Non-pigmented ciliary epithelial cell (primary cell): ENCODE measurements at places on chromosomes 12 and 14.

DNA sequence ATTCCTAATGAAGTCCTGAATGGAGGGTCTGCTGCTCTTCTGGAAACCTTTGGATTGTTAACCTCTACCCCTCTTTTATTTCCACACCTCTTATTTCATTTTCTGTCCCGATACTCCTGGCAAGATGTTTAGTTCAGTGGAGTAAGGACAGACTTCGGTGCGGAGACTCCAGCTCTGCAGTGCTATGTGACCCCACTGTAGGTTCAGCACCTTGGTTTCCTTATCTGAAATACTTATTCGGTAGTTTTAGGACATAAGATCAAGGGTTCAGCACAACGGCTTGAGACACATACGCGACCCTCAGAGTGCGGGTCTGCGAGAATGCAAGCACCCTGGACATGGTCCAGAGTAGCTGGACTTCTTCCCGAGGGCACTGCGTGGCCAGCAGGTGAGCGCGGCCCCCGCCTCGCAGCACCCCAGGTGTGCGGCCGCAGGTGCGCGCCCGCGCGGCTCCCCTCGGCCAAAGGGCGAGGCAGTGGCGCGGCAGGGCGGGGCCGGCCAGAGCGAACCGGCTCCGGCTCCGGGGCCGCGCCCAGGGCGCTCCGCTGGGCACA lies 465 bp upstream of the FGD4 start:
- DNase-seq = no peak

GRCh38 chr12:123152833-123153232 lies 1.9 kb upstream of the PITPNM2 start:
- no peak for DNase-seq

- no peak for DNase-seq
These were observed 135.9 kb downstream of the SLC15A4 start for GRCh38 chr12:128687851-128688250.

DNA sequence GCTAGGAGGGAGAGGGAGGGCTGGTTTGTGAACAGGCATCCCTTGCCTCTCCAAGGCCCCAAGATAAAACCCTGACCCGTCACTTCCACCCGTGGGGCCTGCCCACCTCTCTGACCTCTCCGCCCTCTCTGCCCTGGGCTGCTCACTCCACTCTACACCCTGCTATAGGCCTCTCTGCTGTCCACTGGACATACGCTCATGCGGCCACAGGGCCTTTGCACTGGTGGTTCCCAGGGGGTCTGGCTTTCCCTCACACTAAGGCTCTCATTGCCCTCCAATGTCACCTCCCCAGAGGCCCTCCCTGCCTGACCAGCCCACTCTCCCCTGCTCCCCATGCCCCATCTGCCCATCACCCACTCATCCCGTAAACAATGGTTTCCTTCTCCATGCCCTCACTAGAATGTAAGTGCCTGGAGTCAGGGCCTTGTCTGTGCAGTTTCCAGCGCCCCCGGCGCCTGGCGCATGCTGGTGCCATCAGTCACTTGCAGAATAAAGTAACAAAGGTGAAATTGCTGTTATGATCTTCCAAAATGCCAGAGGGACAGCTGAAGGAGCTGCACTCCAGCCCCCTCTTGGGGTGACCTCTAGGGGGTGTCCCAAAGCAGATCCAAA lies 73.6 kb downstream of the RFLNA start:
- DNase-seq = no peak

DNA sequence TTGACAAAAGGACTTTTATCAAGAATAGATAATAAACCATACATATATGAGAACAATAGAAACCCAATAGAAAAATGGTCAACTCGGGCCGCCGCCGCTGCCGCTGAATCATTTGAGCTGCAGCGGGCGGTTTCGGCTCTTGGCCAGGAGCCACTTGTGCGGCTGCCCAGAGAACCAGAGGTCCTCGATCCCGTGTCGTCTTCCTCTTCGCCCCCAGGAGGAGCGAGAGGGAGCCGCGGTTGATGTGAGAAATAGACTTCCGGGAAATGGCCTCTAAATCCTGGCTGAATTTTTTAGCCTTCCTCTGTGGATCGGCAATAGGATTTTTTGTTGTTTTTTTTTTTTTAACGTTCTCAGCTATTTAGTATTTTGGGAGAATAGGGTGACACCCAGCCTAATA lies 44.8 kb downstream of the CPSF6 start:
- DNase-seq = peak; percentile 6

DNA sequence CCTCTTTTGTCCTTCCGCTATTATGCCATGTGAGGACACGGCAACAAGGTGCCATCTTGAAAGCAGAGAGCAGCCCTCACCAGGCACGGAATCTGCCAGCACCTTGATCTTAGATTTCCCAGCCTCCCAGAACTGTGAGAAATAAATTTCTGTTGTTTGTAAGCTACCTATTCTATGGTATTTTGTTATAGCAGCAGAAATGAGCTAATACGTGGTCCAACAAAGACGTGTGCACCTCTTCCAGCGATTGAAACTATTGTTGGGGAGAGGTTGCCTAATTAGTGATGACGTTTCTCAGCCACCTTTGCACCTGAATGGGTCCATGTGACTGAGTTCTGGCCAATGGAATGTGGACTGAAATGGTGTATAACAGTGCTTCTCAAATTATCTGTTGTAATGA lies 2.3 kb upstream of the SNAPC1 start:
- no peak for DNase-seq

GRCh38 chr12:111368291-111368787 lies 556 bp downstream of the PHETA1 start:
- DNase-seq = no peak

DNA sequence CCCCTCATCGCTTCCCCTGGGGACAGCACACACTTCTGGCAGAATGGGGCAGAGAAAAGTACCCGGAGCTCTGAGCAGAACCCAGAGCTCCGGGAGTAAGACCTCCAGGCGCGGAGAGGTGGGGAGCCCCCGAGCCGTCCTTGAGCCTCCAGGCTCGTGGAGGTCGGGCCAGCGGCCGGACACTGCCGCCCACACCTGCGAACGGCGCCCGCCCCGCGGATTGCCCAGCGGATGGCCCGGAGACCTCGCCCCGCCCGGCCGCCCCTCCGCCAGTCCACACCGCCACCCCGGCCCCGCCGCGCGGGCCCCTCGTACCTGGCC lies 344 bp downstream of the SPTLC2 start:
- no peak for DNase-seq

GRCh38 chr14:24299255-24300191 lies at the start of the genes DHRS1 and NOP9:
Gene DHRS1, minus strand, starts transcription at chr14:24299780. Its CDS starts 674 bp downstream, at chr14:24299106.
Gene NOP9, plus strand, starts transcription at chr14:24299850. Its CDS starts 105 bp downstream, at chr14:24299955.
- peak; percentile 48 for DNase-seq

GRCh38 chr12:58926586-58926985 lies 6.3 kb upstream of the LRIG3 start:
- no peak for DNase-seq

DNA sequence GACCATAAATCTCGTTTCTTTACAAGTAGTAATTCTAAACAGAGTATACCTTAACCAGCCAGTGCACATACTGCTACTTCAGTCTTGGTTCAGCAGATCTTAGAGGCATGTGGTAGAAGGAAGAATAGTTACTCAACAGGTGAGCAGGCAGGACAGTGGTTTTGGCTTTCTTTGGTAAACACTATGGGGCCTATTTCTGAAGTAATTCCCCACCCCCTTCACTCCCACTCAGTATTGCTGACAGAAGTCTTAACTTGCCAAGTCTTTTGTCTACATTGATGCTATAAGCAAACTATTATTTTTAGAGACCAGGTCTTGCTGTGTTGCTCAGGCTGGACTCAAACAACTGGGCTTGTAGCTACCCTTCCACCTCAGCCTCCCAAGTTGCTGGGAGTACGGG lies 68.5 kb downstream of the FBXO34 start:
- no peak for DNase-seq

DNA sequence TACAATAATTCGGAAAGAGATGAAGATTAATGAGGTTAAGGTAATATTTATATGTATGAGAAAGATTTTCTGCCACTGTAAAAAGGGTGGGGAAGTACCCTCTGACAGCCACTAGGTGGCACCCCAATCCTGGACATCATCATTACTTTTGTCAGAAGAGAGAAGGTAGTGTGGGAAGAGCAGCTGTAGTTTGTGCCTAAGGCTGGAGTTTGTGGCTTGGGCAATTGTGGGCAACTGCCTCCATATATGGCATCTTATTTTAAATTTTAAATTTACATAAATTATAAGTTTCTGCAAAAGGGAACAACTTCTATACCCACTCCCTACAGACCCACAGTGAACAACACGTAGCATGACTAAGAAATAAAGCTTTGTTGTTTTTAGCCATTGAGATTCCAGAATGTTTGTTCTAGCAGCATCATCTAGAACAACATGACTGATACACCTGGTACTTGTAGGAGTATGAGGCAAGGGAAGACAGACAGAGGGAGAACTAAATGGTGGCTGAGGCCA lies 34.4 kb upstream of the SYCP3 start:
- DNase-seq = peak; percentile 30

DNA sequence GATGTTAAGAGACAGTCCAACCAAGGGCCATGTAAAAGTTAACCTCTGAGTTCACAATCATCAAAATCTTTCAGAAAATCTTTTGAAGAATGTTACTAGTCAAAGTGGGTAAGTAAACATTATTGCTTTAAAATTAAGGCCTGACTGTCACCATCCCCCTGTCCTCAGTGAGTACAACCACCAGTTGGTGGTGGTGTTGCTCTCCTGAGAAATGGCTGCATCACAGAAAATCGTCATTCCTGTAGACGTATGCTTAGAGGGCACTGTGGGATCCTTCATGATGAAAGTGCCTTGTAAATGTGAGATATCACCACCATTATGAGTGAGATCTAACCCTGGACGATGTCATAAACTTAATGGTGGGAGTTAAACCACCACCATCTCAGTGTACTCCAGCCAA lies 451.2 kb downstream of the RPS29 start:
- no peak for DNase-seq

GRCh38 chr12:115504306-115505290 lies 772.9 kb downstream of the MED13L start:
- no peak for DNase-seq

DNA sequence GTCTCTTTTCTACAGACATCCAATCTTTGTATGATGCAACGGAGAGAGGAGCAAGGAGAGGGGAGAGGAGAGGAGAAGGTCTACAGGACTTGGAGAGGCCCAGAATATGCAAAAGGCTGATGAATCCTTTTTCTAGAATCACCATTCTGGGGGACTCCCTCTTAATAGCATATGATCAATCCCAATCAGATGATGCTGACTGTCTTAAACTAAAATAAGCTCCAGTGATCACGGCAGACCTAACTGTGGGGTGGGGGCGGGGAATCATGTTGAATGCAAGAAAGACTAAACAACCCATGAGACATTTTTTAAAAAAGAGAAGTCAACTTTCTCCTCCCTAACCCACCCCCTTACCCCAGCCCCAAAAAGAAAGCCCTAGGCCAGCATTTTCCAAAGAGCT lies 33.4 kb downstream of the BTBD7 start:
- DNase-seq = no peak

- no peak for DNase-seq
These were observed 351.7 kb downstream of the TMEM121 start for GRCh38 chr14:105878125-105878524.

DNA sequence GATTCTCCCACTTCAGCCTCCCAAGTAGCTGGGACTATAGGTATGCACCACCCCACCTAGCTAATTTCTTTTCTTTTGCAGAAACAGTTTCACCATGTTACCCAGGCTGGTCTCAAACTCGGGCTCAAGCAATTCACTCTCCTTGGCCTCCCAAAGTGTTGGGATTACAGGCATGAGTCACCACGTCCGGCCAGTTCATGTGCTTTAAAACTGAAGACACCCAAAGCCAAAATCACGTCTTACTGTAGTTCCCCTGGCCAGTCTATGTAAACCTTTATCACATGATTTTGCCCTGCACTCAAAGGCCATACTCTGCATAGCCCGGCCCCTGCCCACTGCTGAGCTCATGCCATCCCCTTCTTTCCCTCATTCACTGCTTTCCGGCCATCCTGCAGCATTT lies 4.5 kb downstream of the ALKBH2 start:
- no peak for DNase-seq

DNA sequence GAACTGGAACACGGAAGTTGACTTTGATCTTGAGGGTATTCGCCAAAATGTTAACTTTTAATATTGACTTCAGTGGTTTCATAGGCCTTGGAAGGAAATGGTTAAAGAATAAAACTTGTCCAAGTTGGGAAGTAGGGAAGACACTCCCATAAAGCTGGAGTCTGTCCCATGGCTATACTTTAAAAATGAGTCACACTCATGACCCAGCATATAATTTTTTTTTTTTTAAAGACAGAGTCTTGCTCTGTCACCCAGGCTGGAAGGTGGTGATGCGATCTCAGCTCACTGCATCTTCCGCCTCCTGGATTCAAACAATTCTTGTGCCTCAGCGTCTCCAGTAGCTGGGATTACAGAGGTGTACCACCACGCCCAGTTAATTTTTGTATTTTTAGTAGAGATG lies 19.6 kb downstream of the TMPRSS12 start:
- DNase-seq = peak; percentile 15

DNA sequence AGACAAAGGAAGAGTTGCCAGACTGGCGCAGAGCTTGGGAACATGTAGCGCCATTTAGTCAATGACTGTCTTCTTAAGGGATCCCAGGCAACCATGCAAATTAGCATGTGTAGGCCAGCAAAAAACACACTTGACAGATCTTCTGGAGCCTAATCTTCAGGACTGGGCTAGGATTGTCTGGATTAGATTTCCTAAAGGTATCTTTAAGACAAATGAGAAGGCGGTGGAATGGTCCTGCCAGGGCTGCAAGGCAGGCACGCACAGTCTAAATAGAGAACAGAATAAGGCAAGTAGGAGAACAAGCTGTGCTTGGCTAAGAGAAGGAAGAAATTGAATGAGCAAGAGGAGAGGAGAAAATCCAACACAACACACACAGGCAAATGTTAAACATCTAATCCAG lies 80.0 kb downstream of the CIT start:
- no peak for DNase-seq

DNA sequence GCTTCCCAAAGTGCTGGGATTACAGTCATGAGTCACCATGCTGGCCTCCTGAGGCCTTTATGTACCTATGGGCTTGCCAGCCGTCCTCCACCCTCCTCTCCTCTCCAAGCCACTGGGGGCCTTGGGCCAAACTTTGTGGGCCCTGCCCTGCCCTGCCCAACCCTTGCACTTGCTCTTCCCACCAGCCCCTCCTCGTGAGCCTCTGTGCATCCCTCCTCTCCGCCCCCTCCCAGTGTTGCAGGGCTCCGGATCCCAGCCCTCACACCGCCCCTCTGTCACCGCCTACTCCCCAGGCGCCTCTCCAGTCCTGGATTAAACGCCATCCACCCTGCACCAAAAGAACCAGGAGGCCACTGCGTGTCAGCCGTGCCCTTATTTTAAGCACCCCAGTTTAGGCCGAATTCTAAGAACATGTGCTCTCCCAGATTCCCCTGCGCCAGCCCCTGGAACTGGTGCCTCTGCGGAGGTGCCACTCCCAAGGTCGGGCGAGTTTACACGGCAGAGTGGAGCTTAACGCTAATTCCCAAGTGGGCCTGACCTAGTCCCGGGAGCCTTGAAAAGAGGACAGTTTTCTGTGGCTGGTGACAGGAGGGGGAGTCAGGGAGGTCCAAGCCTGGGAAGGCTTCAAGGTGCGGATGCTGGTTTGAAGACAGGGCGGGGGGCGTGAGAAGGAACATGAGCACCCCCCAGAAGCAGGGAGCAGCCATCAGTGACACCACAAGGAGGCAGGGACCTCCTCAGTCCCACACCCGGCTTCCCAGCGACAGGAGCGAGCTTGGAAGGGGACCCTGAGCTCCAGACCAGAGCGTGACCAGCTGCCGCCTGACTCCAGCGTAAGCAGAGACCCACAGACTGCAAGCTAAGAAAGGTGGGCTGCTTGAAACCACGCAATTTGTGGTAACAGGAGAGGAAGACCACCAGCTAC lies 21.2 kb upstream of the CDCA4 start:
- no peak for DNase-seq

- no peak for DNase-seq
These were observed 94.1 kb downstream of the PHLDA1 start for GRCh38 chr12:75937486-75937885.

GRCh38 chr14:94775091-94775870 lies 5.4 kb upstream of the GSC start:
- no peak for DNase-seq

- DNase-seq = no peak
These were observed 198.1 kb upstream of the PLXNC1 start for GRCh38 chr12:93950311-93950710.
